Cardiac muscle cell (in vitro differentiated cells and primary cell): ENCODE measurements at places on chromosomes 3 and 15. TPM values are rescaled to one million over a fixed set of nuclear protein-coding genes. Genes with fewer than 3 reads are reported as not detected.

Gene GTPBP8
- 34.0 and 61.6 TPM in 2 replicates for total RNA-seq

Gene DCBLD2
- total RNA-seq = 53.9 and 88.4 TPM in 2 replicates

Gene IL20RB
- 0.60 and 0.77 TPM in 2 replicates for total RNA-seq

Gene P2RY1
- 4.6 and 4.8 TPM in 2 replicates for total RNA-seq

DNA sequence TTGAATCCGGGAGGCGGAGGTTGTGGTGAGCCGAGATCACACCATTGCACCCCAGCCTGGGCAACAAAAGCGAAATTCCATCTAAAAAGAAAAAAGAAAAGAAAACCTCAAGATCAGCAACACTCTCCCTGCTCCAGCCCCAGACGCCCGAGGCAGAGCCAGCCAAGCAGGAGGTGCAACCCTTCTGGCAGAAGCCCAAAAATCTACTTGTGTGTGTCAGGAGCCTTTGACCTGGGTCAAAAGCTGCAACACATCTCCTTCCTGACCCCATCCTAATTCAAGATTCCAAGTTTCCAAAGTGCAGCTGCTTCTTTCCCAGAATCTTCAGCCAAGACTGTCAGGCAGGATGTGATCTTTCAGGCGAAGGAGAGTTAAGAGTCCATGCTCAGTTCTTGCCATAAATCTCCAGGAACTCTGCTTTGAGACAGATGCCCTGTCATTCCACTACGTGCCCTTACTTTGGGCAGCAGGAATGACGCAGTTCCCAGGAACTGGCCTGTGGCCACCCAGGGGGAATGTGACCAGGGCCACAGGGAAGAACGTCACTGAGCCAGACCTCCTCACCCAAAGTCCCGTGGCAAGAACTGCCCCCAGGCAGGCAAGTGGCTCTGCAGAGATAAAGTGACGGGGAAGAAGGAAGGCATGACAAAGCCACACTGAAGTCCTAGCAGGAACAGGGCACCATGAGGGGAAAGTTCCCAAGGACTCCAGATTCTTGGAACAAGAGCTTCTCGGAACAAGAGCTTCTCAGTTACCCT lies 39.4 kb downstream of the SH3BP5 start:
- no peak for DNase-seq
- peaks cover 8% of the 10 kb centered on the region for H3K4me1 ChIP-seq
- no peak overlapping the region for H3K4me3 ChIP-seq
- no peaks in the 10 kb centered on the region for H3K36me3 ChIP-seq

DNA sequence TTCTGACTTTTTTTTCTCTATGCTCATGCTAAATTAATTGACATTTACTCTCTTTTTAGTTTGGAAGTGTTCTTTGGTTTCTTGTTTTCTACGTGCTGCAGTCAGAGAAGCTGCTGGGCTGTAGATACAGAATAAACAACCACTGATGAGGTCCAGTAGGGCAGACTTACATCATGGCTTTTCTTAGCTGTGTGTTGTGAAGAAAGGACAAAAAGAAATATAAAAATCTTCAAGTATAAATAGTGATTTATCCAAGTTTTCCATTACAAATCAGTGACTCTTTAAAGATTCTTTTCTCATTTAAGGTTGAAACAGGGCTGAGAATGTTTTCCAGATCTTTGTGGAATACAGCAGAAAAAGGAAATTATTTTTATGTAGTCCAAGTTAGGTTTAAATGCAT lies 122.2 kb downstream of the CMSS1 start:
- no peak for DNase-seq
- H3K27me3 ChIP-seq = peaks cover 43% of the 10 kb centered on the region
- no peaks in the 10 kb centered on the region for H3K36me3 ChIP-seq
- H3K4me3 ChIP-seq = no peak overlapping the region

DNA sequence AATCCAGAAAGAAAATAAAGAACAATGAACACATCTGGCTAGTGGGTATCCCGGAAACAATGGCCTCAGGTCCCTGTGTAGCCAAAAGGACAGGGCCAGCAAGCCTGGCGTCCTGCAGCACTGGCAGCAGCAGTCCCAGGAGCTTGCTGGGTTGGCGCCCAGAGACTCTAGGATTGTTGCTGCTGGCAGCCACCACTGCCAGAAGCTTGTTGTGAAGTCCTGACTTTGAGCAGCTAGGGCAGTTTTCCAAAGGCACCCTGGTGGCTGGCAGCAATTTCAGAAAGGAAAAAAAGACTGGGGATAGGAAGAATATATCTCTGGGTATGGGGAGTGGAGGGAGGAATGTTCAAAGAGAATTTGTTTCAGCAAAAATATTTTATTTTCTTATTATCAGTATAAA lies 11.3 kb downstream of the SHQ1 start:
- H3K4me1 ChIP-seq = no peaks in the 10 kb centered on the region
- H3K4me3 ChIP-seq = no peak overlapping the region
- DNase-seq = no peak
- H3K27me3 ChIP-seq = no peaks in the 10 kb centered on the region
- no peak overlapping the region for H3K27ac ChIP-seq

DNA sequence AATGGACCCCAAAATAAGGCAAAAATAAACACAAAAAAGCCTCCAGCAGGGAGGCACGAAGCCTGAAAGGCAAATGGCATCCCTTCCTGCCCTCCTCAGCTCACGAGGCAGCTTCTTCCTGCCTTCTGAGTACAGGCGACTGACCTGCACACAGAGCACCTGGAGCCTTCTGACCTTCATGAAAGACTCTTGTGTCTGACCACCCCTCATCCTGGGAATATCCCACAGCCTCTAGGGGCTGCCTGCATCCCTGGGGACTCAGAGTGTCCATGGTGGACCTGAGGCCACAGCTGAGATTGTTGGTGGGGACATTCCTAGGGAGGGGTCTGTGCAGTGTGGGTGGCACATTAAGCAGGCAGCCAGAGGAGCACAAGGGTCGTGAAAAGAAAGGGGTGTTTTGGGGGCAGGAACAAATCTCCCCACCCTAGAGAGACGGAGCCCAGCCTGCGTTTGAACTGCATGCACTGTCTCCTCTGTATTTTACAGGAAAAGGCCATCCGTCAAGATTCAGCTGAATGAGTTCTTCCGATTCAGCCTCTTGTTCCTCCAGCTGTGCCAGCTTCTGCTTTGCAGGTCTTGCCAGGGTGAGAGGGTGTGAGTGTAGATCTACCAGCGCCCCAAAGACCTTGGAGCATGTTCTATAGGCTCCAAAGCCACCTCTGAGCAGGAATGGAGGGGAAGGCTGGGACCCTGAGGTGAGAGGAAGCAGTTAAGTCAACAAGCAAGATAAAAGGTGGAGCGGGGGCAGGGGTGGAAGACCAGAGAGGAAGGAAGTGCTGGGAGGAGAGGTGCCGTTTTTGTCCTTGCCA lies 80.4 kb upstream of the MEF2A start:
- H3K27me3 ChIP-seq = no peaks in the 10 kb centered on the region
- no peak overlapping the region for H3K4me3 ChIP-seq
- H3K36me3 ChIP-seq = no peaks in the 10 kb centered on the region
- H3K27ac ChIP-seq = no peak overlapping the region
- peaks cover 23% of the 10 kb centered on the region for H3K4me1 ChIP-seq

GRCh38 chr3:122104515-122105194 lies 49.5 kb downstream of the CD86 start:
- H3K27me3 ChIP-seq = no peaks in the 10 kb centered on the region
- H3K4me1 ChIP-seq = no peaks in the 10 kb centered on the region
- DNase-seq = no peak
- H3K27ac ChIP-seq = no peak overlapping the region

GRCh38 chr3:112818289-112818688 lies 28.4 kb downstream of the CD200R1L start:
- no peaks in the 10 kb centered on the region for H3K36me3 ChIP-seq
- no peaks in the 10 kb centered on the region for H3K27me3 ChIP-seq
- no peak overlapping the region for H3K27ac ChIP-seq
- H3K4me3 ChIP-seq = no peak overlapping the region
- no peaks in the 10 kb centered on the region for H3K4me1 ChIP-seq

GRCh38 chr3:170835336-170835735 lies 34.7 kb downstream of the RPL22L1 start:
- no peaks in the 10 kb centered on the region for H3K36me3 ChIP-seq
- peaks cover 9% of the 10 kb centered on the region for H3K4me1 ChIP-seq
- no peaks in the 10 kb centered on the region for H3K27me3 ChIP-seq
- H3K27ac ChIP-seq = no peak overlapping the region

- DNase-seq = no peak
- H3K4me1 ChIP-seq = no peaks in the 10 kb centered on the region
- peaks cover 1% of the 10 kb centered on the region for H3K36me3 ChIP-seq
- no peak overlapping the region for H3K4me3 ChIP-seq
- H3K27me3 ChIP-seq = no peaks in the 10 kb centered on the region
These were observed 52.3 kb downstream of the ATP1B3 start for GRCh38 chr3:141928631-141929270.

GRCh38 chr3:61570813-61571212 lies 9.4 kb downstream of the PTPRG start:
- no peaks in the 10 kb centered on the region for H3K36me3 ChIP-seq
- H3K27me3 ChIP-seq = no peaks in the 10 kb centered on the region
- H3K4me3 ChIP-seq = no peak overlapping the region
- H3K27ac ChIP-seq = no peak overlapping the region

DNA sequence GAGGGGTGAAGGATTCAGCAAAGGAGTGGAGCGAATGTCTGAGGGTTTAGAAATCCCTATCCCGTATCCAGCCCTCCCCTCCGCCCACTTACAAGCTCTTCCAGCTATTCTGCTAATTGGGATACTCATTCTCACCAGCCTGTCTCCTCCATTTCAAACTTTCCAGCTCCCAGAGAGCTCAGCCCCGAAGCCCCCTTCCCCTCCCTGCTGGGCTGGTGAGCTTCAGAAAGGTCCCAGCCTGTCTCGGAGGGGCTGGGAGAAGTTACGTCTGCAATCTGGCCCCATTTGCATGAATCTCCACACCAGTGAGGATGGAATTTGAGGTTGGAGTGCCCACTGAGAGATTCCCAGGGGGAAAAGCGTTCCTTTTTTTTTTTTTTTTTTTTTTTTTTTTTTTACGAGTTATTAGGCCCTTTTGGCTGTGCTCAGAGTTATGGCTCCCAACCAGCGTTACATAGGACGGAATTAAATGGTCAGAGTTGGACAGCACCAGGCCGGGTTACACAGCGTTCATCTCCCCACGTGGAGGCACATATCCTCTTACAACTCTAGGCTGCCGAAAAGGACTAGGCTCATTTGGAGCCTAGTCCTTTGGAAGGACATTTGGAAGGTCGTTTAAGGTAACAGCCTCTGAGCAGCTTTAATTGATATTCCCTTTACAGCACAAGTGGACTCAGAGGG lies 34.6 kb downstream of the FGD5 start:
- H3K4me1 ChIP-seq = no peaks in the 10 kb centered on the region
- no peak overlapping the region for H3K27ac ChIP-seq
- no peaks in the 10 kb centered on the region for H3K27me3 ChIP-seq

DNA sequence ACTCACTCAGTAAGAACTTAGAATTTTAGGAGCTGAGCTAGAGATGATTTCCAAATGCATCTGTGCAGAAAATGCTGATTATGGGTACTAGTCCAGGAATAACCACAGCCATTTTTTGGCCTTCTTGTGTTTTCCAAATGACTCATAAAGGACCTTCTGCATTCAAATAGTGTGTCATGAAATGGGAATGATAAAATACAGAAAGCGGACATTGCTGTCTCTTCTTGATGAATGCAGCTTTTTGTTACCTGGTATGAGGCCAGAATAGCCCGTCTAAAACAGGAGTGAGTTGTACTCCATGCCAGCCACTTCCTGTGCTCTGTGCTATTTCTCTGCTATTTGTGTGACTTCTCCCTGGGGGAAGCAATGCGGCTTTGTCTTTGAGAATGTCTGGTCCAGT lies 20.5 kb upstream of the FRMD5 start:
- H3K4me1 ChIP-seq = no peaks in the 10 kb centered on the region
- no peaks in the 10 kb centered on the region for H3K27me3 ChIP-seq
- no peaks in the 10 kb centered on the region for H3K36me3 ChIP-seq
- H3K4me3 ChIP-seq = no peak overlapping the region
- peak; percentile 84 for DNase-seq
